ENCODE measurements at places on chromosomes 2 and 18. TPM values are rescaled to one million over a fixed set of nuclear protein-coding genes. Genes with fewer than 3 reads are reported as not detected.

- DNase-seq: no peak
- no peaks in the 10 kb centered on the region for H3K4me1 ChIP-seq
- H3K4me3 ChIP-seq: no peak overlapping the region
- no peaks in the 10 kb centered on the region for H3K36me3 ChIP-seq
These were observed 42.7 kb downstream of the NPPC start for GRCh38 chr2:231883468-231883881.

Gene EMILIN1
- polyA plus RNA-seq: 95.6 TPM

- no peaks in the 10 kb centered on the region for H3K36me3 ChIP-seq
- DNase-seq: no peak
- peaks cover 32% of the 10 kb centered on the region for H3K27me3 ChIP-seq
- H3K27ac ChIP-seq: no peak overlapping the region
- peaks cover 2% of the 10 kb centered on the region for H3K4me1 ChIP-seq
These were observed 4.4 kb upstream of the ST8SIA5 start for GRCh38 chr18:46761059-46761769.

DNA sequence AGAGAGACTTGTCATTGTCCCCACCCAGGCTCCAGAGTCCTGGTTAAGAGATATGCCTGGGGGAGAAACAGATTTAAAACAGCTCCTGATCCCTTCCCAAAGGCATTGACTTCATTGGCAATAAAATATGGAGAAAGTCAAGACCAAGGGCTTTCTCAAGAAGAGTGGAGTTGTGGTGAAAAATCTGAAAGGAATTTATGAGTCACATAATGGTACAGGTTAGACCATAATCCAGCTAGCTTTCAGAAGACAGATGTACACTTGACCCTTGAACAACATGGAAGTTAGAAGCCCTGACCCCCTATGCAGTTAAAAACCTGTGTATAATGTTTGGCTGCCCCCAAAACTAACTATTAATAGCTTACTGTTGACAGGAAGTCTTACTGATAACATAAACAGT lies 599.1 kb upstream of the SOX11 start:
- no peaks in the 10 kb centered on the region for H3K4me1 ChIP-seq
- no peak for DNase-seq
- no peak overlapping the region for H3K4me3 ChIP-seq
- H3K36me3 ChIP-seq: no peaks in the 10 kb centered on the region
- H3K27ac ChIP-seq: no peak overlapping the region

GRCh38 chr2:68320118-68320641 lies 431 bp upstream of the CNRIP1 start:
- no peaks in the 10 kb centered on the region for H3K27me3 ChIP-seq
- H3K36me3 ChIP-seq: peaks cover 3% of the 10 kb centered on the region
- peak overlapping the region; percentile 87 for H3K4me3 ChIP-seq
- H3K27ac ChIP-seq: peak overlapping the region; percentile 98
- H3K4me1 ChIP-seq: no peaks in the 10 kb centered on the region
- DNase-seq: no peak

- H3K4me3 ChIP-seq: no peak overlapping the region
- DNase-seq: no peak
- no peak overlapping the region for H3K27ac ChIP-seq
- H3K4me1 ChIP-seq: peaks cover 7% of the 10 kb centered on the region
- no peaks in the 10 kb centered on the region for H3K27me3 ChIP-seq
- H3K36me3 ChIP-seq: peaks cover 14% of the 10 kb centered on the region
These were observed 33.8 kb downstream of the CFAP36 start for GRCh38 chr2:55553321-55553720.

- peaks cover 2% of the 10 kb centered on the region for H3K27me3 ChIP-seq
- H3K36me3 ChIP-seq: no peaks in the 10 kb centered on the region
- no peak overlapping the region for H3K27ac ChIP-seq
- peak; percentile 8 for DNase-seq
- no peak overlapping the region for H3K4me3 ChIP-seq
- no peaks in the 10 kb centered on the region for H3K4me1 ChIP-seq
These were observed 81.0 kb downstream of the GPR39 start for GRCh38 chr2:132497591-132497990.

Gene NGEF
- polyA plus RNA-seq: 0.52 TPM

Gene PLB1
- polyA plus RNA-seq: 0.43 TPM

Gene RAB6C
- polyA plus RNA-seq: not detected

DNA sequence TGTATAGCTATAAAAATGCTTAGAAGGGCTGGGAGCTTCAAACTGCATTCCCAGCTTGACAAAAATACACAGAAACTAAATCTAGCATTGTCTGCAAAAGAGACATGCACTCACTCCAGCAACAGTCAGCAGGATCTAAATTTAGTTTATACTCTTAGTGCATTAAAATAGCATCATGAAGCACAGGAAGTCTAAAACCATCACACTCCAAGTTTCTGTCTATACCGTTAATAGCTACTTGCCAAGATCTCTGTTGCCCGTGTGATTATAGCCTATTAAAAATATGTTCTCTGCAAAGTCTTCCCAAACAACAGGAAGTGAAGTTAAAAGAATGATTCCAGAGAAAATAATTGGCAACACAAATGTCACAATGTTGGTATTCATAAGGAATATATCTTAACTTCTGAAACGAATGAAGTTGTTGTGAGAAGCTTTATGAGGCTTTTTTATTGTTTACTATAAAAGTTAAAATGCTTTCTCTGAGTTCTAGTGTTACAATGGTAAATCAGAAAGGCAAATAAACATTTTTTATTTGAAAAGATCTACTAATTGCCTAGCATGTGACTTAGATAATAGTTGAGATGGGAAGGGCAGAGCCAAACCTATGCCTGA lies 184.2 kb downstream of the ZNF385B start:
- H3K4me3 ChIP-seq: no peak overlapping the region
- H3K27ac ChIP-seq: no peak overlapping the region
- H3K4me1 ChIP-seq: no peaks in the 10 kb centered on the region

DNA sequence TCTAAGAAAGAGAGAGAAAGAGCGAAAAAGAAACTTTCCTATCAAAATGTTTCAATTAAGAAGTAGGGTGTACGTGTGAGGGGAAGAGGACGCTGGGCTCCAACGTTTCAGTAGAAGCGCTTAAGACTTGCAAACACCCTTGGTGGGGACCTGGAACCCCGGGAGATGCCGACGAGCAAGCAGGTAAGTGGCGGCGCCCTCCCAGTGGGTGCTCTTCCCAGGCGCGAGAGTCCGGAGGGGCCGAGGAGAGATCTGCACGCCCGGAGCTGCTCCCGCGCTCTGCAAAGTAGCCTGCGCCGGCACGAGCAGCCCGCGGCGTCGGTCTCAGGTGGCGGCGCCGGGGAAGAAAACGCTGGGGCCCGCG lies 678 bp upstream of the OTX1 start:
- H3K36me3 ChIP-seq: peaks cover 6% of the 10 kb centered on the region
- peaks cover 71% of the 10 kb centered on the region for H3K27me3 ChIP-seq
- peaks cover 5% of the 10 kb centered on the region for H3K4me1 ChIP-seq
- H3K4me3 ChIP-seq: peak overlapping the region; percentile 61

GRCh38 chr2:25701801-25702200 lies 28.4 kb upstream of the DTNB start:
- H3K27me3 ChIP-seq: peaks cover 14% of the 10 kb centered on the region
- H3K27ac ChIP-seq: no peak overlapping the region
- no peaks in the 10 kb centered on the region for H3K4me1 ChIP-seq
- no peak overlapping the region for H3K4me3 ChIP-seq
- no peaks in the 10 kb centered on the region for H3K36me3 ChIP-seq
- no peak for DNase-seq
